ENCODE measurements at places on chromosomes 2 and 18. TPM values are rescaled to one million over a fixed set of nuclear protein-coding genes. Genes with fewer than 3 reads are reported as not detected.

- DNase-seq: no peak
Measured at GRCh38 chr2:117858892-117859531, 44.5 kb downstream of the DDX18 start.

GRCh38 chr18:25042641-25043051, 309.3 kb downstream of the ZNF521 start:
- DNase-seq: peak; percentile 10

Gene SPEG
- 80.5 TPM for total RNA-seq

GRCh38 chr2:167103028-167103756, 214.9 kb downstream of the XIRP2 start:
- no peak for DNase-seq

Gene TRABD2A
- total RNA-seq: 0.52 TPM

Data from mucosa of gallbladder (tissue), 1 donor.